LNCaP clone FGC (cell line): ENCODE measurements at places on chromosomes 12 and 14.

GRCh38 chr12:17571047-17571446 is 518.9 kb downstream of the RERGL start:
- no peak for DNase-seq

- no peak for DNase-seq
These were observed 326.6 kb upstream of the PRICKLE1 start for GRCh38 chr12:42916143-42916542.

DNA sequence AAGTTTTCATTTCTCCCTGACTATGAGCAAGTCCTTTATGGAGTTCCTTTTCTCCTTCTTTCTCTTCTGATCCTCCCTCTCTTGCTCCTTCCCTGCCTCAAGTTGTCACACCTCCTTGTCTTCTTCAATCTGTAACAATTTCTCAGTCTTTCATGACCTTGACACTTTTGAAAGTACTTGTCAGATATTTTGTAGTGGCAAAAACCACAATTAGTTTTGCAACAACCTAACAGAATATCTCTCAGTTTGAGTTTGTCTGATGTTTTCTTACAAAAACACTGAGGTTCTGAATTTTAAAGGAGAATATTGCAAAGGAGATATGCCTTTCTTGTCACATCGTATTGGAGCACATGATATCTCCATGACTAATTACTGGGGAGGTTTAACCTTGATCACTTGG is 4.1 kb upstream of the CRADD start:
- DNase-seq, result no peak

- no peak for DNase-seq
These were observed 222.4 kb downstream of the GLT1D1 start for GRCh38 chr12:129075460-129076208.

DNA sequence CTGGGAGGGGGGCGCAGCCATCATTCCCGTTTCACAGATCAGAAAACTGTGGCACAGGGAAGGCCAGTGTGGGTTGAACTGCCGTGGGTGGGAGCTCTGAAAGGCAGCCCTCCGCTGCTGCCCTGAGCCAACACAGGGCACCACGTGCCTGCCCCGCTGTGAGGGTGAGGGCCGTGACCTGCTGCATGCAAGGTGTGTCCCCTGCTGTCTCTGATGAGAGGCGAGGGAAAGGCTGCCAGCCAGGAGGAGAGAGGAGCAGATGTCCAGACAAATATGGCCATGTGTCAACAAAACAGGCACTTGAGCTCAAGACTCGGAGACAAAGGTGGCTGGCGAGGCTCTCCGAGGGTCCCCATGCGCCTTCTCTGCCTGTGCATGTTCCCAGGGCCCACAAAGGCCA is 108.8 kb downstream of the RBM19 start:
- DNase-seq, result no peak

DNA sequence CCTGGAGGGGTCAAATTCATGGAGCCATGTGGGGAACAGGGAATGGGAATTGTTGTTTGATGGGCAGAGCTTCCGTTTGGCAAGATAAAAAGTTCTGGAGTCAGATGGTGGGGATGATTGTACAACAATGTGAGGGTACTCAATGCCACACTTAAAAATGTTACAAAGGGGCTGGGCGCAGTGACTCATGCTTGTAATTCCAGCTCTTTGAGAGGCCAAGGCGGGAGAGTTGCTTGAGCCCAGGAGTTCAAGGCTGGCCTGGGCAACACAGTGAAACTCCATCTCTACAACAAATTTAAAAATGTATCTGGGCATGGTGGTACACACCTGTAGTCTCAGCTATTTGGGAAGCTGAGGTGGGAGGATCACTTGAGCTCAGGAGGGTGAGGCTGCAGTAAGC is 66.0 kb upstream of the DIO3 start:
- no peak for DNase-seq

- DNase-seq, result no peak
These were observed 228.8 kb upstream of the RGS6 start for GRCh38 chr14:71703477-71703876.

DNA sequence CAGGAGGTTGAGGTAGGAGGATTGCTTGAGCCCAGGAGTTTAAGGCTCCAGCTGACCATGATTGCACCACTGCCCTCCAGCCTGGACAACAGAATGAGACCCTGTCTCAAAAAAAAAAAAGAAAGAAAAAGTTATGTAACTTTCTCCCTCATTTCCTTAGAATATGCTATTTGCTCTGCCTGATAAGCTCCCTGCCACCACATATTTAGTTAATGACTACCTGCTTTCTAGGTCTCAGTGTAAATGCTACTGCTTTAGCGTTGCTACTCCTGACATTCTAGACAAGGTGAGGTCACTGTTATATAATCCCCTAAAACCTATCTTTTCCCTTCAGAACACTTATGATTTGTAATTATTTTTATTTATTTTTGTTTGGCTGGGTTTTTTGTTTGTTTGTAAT is 86.3 kb upstream of the AMN1 start:
- DNase-seq, result no peak

DNA sequence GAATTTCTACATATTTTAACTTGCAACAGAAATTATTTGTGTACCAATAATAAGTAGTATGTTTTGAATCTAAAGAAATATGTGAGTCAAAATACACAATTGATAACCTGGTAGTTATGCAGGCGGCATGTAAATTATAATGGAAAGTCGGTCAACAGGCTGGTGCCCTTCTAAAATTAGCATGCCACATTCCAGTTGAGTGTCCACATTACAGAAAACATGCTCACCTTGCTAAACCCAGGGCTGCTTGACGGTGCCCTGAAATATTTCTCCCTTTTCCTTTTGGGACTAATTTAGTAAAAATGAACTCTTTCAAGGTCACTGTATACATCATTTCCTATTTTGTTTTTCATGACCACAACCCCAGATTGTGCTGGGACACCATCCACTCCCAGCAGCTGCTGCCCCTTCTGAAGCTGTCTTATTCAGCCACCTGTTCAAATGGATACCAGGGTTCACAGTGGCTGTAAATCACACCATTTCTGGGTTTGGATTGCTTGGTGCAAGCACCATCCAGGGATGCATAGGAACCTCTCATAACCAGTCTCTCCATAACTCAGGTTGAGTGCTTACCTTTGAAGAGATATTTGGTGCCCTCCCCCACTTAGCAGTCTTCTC is 110.6 kb downstream of the ANO6 start:
- no peak for DNase-seq

DNA sequence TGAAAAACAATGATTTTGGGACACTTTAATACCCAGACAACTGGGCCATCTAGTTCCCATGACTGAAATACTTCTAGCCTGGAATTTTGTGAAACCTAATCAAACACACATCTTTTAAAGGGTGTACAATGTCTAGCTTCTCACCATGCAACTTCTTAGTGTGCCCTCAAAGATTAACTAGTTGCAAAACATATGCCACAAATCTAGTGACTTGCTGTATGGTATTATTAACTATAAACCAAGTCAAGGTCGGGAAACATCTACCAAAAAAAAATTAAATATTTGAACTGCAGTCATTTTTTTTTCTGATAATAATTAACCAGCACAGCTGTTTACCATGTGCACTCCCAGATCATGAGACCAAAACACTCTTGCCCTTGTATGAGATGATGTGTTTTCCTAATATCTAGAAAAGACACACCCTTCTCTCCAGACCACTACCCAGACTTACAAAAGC is 171.8 kb upstream of the FOXN3 start:
- no peak for DNase-seq

DNA sequence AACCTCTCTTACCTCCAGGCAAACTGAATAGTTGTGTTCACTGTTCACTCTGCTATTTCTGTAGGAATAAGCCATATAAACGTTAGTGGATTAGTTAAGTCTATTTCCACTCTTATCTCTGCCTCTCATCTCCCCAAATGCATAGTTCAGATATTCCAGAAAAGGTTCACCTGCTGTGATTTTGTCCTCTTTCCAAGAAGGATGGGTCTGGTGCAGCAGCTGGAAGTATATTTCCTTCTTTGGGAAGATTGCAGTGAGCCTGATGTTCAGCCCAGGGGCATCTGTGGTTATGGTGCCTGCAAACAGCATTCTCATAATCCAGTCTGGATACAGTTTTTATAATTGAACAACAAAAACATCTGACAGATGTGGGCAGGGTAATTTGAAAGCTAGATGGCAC is 97.7 kb downstream of the TPH2 start:
- no peak for DNase-seq

- no peak for DNase-seq
These were observed 140.3 kb downstream of the NEDD1 start for GRCh38 chr12:97047361-97047760.

DNA sequence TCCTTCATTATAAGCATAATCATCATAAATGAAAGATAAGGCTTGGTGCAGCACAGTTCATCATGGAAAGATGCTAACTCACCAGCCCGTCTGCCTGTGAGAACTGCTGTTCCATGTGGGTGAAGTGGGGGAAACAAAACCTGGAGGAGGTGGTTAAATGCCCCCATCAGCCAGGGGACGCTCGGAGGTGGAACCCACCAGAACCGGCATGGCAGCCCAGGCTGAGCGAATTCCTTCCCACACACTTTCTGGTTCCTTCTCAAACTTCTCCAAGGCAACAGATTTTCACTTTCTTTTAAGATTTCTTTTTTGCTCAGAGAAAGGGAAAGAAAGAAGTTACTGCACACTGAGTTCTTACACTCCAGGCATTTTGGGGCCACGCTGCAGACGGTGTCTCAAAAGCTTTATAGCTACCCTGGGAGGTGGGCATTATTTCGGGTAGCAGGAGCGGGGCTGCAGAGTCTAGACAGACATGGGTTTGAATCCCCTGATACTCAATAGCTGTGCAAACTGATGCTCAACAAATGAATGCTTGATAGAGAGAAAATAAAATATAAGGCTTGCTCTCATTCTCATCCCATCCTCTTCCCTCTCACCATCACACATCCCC is 190.7 kb downstream of the BCL11B start:
- DNase-seq, result no peak

- DNase-seq, result no peak
These were observed 21.9 kb downstream of the YBX3 start for GRCh38 chr12:10701131-10701681.

GRCh38 chr14:42965512-42965911 is 1358.8 kb downstream of the LRFN5 start:
- DNase-seq, result no peak

- DNase-seq, result no peak
These were observed 17.5 kb upstream of the LDHB start for GRCh38 chr12:21675096-21675495.

DNA sequence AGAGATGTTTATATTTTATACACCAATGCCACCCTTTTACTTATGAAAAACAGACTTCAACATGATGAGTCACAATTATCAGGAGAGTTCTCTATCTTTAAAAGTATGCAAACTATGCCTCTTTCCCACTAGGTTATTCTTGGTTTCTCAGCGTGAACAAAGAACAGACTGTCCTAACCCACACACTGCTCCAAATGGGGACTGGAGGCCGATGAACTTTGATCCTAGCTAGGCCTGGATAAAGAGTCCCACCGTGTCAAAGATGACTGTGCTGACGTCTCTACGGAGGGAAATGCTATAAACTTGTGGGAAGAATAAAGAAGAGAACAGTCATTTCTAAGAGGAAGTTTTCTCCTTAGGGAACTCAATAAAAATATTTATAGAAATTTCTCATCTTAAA is 160.1 kb downstream of the EPS8 start:
- DNase-seq, result no peak

GRCh38 chr12:99267038-99267437 is 380.5 kb upstream of the GARIN6 start:
- no peak for DNase-seq

- DNase-seq, result no peak
These were observed 165.0 kb downstream of the SRGAP1 start for GRCh38 chr12:64009321-64010068.

GRCh38 chr14:91108941-91109611 is 4.8 kb upstream of the DGLUCY start:
- peak; percentile 52 for DNase-seq

DNA sequence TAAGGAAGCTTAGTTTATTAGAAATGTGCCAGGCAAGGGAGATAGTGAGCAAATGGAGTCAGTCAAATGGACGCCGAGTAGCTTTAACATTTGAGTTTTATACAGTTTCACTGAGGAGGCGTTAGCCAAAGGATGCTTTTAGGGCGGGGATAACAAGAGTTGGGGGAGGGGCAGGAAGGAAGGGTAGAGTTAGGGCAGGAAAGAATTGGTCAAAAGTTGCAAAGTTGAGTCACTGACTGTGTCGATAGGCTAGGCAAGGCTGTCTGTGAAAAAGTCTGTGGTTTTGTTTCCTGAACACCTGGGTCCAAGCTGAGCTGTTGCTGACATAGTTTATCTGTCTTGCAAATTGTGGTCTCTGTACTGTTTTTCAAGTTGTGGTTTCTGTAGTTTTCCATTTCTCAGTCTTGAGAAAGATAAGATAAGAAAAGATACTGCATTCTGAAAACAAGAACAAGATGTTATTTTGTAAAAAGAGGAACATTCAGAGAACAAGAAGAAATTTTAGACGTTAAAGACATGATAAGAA is 62.6 kb upstream of the RESF1 start:
- DNase-seq, result no peak

GRCh38 chr14:63438065-63438757 is 105.0 kb downstream of the PPP2R5E start:
- DNase-seq, result peak; percentile 97

DNA sequence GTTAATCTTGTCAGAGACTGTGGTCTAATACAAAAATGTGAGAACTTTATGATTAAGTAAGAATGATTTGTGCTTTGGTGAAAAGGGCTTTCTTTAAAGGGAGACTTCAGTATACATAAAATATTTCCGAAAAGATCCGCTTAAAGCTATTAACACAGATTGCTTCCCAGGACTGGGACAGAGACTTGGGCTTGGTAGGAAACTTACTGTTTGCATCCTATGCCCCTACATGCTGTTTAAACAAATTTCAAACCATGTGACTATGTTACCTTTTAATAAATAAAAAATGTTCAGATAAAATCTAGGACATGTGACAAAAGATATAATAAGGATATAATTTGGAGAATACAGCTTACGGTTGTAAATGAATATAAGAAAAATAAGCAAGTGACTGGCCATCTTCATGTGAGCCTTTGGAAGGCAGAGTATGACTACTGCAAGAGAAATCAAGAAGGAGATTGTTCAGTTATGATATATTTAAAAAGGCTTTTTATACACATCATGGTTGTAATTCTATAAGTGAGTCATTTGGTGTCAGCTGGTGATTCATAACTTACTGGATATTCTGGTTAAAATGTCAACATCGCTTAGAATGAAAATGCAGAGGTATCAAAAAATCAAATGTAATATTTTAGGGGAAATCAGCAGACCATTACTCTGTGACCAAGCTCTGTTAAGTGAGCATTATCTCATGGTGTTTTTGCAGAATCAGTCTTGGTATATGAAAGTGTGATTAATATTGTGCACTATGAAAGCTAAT is 234.7 kb upstream of the E2F7 start:
- no peak for DNase-seq
